Cortex of kidney (tissue), 1 donor: ENCODE measurements at places on chromosomes 2 and 18.

- no peak for DNase-seq
These were observed 384.6 kb downstream of the STK39 start for GRCh38 chr2:167862782-167863181.

GRCh38 chr2:60925994-60926740 lies 44.8 kb downstream of the REL start:
- no peak for DNase-seq

- no peak for DNase-seq
These were observed 10.4 kb downstream of the TMEM87B start for GRCh38 chr2:112065486-112065885.

- DNase-seq, result no peak
These were observed 5.1 kb downstream of the SDC1 start for GRCh38 chr2:20219763-20220380.

GRCh38 chr18:45666006-45666405 lies 50.7 kb downstream of the SLC14A2 start:
- DNase-seq, result no peak

DNA sequence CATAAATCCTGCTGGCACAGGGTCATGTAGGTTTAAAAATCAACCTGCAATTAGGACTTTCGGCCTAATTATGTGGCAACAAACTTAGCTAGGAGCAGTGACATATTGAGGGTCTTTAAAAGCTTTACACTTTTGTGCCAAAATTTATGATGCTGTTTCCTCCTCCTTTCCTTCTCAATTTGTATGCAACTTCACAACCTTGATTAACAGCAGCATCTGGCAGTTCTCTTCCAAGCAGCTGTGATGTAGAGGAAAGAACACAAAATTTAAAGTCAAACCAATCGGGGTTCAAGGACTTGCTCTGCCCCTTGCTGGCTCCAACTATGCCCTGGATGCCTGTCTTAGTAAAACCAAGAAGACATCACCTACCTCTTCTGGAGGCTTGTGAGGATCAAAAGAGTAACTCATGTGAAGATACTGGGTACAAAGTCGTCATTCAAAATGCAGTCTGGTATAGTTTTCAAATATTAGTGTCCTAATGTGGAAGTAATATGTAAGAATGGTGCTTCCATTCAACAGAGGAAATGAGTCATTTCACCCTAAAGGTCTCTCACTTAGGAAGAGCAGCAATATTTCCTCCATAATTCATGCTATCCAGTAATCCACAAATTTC lies 94.7 kb downstream of the ANKRD44 start:
- no peak for DNase-seq

DNA sequence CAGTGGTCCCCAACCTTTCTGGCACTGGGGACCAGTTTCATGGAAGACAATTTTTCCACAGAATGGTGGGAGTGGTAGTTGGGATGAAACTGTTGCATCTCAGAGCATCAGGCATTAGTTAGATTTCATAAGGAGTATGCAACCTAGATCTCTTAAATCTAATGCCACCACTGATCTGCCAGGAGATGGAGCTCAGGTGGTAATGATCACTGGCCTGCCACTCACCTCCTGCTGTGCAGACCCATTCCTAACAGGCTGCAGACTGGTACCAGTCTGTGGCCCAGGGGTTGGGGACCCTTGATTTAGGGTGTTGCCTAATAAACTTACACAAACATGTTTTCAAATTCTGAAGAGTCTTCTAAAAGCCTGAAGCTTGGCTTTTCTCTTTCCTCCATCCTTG lies 261.3 kb downstream of the CDH19 start:
- no peak for DNase-seq

DNA sequence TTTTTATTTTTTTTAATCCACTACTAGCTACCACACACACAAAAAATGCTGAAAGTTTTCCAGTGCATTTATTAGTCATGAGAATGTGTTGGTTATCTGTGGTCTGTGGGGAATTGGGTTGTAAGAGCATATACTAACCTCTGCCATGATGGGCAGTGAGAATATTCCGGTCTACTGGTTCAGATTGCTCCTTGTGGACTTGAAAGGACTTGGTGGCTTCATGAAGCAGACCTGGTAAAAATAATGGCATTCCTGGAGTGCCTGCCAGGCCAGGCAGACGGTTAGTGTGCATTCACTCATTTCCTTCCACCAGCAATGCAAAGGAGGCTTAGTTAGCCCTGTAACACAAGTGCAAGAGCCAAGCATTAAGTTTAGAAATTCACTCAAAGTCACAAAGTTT lies 150.8 kb downstream of the THSD7B start:
- no peak for DNase-seq

DNA sequence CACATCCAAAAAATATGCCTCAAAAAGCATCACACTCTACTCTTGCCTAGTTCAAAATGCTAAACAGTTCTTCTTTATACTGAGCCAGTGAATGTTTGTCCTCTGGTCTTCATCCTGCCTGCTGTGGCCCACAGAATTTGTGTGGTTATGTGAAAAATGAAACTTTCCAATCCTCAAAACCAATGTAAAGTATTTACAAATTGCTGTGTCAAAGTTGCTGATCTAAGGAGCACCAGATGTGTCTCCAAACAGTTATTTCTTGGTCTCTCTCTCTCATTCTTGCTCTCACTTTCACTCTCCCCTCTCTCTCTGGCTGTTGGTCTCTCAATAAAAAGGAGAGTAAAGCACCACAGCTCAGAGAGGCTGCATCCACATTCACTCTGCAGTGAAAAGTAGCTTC lies 23.0 kb downstream of the EPHA4 start:
- DNase-seq, result no peak

DNA sequence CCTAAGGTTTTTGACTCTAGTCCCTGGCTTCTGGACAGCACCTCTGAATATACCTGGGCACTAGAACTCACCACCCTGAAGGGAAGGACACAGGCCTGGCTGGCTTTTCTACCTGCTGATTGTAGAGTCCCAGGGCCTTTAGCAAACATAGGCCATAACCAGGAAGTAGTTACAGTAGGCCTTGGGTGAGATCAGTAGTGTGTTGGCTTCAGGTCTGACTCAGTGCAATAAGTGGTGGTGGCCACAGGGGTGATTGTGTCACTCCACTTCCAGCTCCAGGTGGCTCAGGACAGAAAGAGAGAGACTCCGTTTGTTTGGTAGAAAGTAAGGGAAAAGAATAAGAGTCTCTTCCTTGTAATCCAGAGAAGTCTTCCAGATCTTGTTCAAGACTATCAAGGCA lies 101.7 kb upstream of the LGALSL start:
- DNase-seq, result no peak
